CD8-positive, alpha-beta T cell (primary cell): ENCODE measurements at places on chromosomes 16 and 17.

DNA sequence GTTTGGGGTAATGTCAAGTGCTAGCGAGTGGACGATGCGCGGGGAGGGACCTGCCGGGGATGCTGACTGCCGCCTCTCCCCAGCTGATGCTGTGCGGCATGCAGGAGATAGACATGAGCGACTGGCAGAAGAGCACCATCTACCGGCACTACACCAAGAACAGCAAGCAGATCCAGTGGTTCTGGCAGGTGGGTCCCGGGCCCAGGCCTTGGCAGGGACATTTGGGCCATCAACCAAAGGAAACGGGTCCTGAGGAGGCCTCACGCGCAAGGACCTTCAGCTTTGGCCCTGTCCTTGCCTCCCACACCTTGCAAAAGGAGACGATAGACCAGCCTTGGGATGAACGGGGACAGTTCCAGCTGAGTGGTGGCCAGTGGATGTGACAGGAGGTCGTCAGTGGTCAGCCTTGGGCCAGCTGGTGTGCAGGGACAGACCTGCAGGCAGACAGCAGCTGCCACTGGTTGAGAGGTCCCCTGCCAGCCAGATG is 13.6 kb upstream of the CLEC18A start:
- DNase-seq: no peak

DNA sequence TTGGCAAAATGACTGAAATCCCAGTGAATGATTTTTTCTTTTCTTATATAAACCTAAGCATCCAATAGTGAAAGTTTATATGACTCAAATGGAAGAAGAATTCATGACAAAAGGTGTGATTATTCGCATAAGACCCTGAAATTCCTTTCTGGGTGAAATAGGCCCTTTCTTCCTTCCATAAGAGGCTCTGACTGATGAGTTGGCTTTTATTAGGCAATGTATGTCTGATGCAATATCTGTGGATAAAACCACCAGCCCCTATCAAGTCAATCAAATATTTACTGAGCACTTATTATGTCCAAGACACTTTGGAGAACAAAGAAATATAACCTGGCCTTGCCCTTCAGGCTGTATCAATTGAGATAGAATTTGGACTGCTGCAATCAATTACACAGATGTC is 316.6 kb downstream of the CDH13 start:
- no peak for DNase-seq

GRCh38 chr16:29667755-29668154 is 4.7 kb downstream of the SPN start:
- no peak for DNase-seq

- no peak for DNase-seq
Observed at GRCh38 chr17:27947005-27947406, 53.8 kb upstream of the LYRM9 start.

DNA sequence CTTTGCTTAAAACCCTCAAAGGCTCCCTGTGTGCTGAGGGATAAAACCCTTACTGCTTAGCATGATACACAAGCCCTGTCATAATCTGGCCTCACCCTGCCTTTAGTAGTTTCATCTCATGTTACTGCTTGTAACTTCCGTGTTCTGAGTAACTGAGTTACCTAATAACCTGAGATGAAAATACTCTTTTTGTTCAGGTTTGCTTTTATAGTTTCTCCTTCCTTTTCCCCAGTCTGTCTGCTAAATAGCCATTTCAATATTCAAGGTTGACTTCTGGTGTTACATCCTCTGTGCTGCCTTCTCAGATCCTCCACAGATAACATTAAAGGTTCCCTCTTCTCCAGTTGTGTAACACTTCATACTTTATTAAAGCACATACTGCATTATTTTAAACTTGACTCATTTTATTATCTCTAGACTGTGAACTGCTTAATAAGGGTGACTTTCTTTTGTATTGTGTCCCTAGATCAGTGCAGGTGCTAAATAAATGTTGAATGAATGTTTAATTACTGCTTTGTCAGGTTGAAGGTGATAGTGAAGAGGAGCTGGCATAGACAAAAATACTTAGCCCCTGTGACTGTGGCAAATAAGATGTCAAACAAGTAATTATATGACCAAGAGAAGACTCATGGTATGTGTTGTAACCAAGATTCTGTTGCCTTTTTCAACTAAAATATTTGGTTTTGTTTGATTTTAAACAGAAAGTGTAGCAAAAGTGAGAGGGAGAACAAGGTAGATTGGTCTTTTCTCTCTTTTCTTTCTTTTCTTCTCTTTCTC is 47.8 kb downstream of the NFAT5 start:
- no peak for DNase-seq

GRCh38 chr17:50338645-50339044 is 7.3 kb upstream of the XYLT2 start:
- no peak for DNase-seq

DNA sequence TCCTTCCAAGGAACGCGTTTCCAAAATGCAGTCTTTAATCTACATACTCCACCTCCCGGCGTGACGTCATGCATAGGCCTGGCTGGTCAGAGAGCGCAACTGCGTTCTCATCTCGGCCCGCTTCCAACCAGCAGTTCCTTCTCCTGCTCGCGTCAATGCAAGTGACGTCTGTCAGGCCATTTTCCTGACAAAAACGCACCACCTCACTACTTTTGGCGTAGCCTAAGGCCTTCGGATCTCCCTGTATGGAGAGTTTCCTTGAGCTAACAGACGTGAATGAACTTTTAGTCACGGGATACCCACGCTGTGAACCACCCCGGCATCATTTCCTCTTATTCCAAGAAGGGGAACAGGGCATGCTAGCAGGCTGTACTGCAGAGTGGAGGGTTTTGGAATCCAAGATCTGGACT is 25.0 kb downstream of the TEX14 start:
- peak; percentile 49 for DNase-seq

GRCh38 chr16:71537643-71538042 is 11.4 kb downstream of the CHST4 start:
- DNase-seq: no peak

- DNase-seq: no peak
Observed at GRCh38 chr16:51458356-51459140, 307.5 kb upstream of the SALL1 start.

GRCh38 chr16:29141586-29142324 is 156.9 kb downstream of the LAT start:
- no peak for DNase-seq

DNA sequence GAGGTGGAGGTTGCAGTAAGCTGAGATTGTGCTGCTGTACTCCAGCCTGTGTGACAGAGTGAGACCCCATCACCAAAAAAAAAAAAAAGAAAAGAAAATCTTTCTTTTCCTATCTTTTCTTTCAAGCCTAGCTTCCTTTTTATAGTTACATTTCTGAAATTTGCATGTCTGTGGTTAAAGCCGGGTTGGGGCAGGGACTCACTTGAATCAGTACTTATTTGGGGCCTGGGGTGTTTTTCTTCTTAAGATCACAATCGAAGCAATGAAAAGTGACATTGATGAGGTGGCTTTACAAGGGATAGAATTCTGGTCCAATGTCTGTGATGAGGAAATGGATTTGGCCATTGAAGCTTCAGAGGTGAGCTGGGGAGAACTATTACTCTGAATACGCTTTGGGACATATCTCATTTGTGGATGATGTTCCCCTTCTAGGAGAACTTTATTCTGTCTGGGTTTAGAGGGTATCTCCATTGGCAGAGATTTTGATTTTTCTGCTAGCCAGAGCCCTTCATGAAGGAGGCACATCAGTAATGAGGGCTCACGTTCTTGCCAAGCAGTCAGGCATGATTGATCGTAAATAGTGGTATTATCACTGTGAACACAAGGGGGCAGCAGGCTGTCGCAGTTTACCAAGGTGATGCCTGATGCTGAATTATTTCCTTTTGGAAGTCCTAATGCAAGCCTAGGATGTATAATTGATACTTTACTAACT is 14.3 kb downstream of the KPNB1 start:
- peak; percentile 82 for DNase-seq

GRCh38 chr17:58005728-58006559 is 1.1 kb downstream of the SRSF1 start:
- DNase-seq: peak; percentile 50

DNA sequence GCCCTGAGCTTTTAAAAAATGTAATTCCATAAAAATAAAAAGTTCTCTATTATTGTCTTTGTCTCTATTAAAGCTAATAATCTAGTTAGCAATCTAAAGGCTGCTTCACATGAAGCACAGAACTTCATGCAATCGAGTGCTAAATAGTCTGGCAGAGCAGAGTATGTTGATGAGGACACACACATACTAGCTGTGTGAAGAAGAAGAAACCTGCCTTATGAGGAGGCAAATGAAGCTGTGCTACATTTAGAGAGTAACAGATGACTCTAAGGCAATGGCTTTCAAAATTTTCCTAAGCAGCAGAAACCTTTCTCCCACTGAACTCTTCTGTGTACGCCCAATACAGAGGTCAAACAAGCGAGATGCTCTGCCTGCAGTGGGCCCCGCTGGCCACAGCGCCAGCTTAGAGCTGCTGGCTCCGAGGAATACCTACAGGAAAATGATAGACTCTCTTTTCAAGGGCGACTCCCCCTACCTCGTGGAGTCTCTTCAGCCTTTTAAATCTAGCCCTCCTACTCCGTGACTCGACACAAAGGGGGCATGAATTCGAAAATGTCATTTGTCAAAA is 39.2 kb downstream of the GNA13 start:
- no peak for DNase-seq

DNA sequence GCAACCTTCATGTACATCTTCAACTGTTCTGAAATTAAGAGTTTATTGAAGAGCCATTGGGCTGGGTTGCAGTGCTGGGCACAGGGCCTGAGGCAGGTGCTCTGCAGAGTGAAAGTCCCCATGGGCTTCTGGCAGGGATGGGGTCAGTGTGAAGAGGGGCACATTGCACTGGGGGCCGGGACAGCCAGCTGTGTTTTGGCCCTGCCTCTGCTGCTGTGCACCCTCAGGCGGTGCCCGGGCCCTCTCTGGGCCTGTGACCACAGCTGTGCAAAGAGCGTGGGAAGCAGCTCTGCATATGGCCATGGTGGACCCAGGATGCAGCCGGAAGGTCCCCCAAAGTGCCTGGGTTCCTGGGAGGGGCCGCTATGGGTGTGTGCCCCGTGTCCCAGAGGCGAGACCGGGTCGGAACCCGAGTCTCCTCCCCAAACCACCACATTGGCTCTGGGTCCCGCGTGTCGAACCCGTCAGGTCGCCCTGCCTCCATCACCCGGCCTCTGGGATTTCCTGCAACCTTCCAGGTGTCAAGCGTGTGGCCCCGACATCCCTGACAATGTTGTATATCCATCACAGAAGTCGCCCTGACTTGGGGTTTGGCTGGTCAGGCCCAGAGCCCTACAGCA is 38.2 kb upstream of the ZNF469 start:
- DNase-seq: no peak

DNA sequence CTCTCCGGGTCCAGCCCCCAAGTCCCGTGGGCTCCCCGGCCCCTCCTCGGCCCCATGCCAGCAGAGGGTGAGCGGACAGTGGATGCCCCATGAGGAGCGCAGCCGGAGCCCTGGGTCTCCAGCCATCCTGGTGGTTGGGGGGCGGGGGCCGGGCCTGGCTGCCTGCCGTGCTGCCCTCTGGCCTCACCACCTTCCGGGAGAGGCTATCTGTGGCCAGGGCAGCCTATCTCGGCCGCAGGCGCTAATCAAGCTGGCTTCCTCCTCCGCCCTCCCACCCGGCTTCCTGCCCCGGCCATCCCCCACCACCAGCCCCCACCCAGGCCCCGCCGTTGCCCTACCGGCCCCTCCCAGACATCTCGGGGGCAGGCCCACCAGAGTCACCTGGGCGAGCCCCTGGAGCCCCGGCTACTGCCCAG is 46.8 kb downstream of the ZFPM1 start:
- DNase-seq: no peak

DNA sequence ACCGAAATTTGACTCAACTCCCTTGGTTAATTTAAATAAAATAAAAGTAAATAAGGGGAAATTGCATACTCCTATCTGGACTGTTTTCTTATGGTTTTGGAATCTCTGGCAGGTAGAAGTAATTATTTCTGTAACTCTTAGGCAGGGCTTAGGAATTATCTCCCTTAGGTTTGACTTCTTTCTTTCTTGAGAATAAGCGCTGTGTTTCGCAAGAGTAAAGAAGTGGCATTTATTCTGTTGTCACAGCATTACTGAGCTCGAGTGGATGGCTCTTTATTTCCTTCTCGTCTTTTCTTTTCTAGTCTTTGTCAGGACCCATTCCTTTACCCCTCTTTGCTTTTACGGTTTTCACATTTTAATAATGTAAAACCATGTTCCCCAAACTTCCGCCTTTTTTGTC is 633.2 kb downstream of the WWOX start:
- no peak for DNase-seq

DNA sequence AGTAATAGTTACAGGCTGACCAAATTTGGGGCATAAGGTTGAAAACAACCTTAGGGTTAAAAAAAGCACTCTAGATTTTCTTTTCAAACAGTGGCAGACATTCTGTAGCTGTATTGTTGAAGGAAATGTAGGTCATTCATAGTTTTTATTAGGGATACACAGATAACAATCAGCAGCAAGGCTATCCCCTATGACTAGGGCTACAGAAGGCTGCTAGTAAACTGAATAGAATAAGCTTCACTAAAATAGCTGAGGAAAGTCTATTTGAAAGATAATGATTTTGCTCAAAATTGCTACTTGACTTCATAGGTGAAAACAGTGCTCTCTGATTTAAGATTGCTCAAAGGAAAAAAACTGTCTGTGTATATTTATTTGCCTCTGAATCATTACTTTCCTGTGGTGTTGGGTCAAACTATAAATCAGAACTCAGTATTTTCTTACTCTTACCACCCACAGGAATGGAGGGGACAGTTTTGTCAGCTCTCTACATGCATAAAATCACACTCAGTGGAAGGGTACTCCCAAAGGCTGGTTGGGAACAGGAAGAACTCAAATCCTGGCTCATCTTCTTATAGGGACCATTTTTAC is 24.8 kb downstream of the RPGRIP1L start:
- DNase-seq: no peak

- no peak for DNase-seq
Observed at GRCh38 chr17:82107341-82107860, 9.4 kb upstream of the FASN start.

DNA sequence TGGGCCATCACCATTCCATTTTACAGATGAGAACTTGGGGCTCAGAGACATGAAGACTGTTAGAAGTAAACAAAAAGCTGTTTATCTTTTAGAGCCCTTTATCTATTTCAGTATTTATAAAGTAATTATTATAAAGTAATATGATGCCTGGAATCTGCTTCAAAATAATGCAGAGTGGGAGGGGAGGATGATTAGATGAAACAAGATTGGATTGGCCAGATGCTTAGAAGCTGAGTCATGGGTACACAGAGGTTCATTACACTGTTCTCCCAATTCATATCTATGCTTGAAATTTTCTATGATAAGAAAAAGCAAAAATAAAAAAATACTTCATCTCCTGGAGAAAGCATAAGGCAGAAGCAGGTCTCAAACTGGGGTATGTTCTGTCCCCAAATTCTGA is 29.4 kb downstream of the TOM1L2 start:
- no peak for DNase-seq

- DNase-seq: no peak
Observed at GRCh38 chr17:68097161-68097805, 61.7 kb downstream of the KPNA2 start.

DNA sequence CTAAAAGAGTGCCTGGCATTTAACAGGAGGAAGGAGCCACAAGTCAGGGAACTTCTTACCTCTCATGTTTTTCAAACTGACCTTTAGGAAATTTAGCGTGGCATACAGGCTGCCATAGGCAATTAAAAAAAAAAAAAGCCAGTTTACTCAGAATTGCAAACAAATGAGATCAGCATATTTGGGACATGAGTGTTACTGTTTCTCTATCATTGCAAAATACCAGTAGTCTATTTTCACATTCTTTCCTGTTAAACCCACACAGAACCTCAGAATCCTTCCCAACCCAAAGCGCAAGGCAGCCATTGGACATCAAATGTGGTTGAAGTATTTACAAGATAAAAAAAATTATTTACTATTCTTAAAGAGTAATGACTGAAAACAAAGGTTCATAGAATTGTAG is 366.4 kb upstream of the DYNLRB2 start:
- DNase-seq: no peak
